Caki2 (cell line): ENCODE measurements at places on chromosomes 4 and X. TPM values are rescaled to one million over a fixed set of nuclear protein-coding genes. Genes with fewer than 3 reads are reported as not detected.

Gene NDST3
- 3.0 TPM in 1 of 2 replicates, not detected in the other for total RNA-seq

DNA sequence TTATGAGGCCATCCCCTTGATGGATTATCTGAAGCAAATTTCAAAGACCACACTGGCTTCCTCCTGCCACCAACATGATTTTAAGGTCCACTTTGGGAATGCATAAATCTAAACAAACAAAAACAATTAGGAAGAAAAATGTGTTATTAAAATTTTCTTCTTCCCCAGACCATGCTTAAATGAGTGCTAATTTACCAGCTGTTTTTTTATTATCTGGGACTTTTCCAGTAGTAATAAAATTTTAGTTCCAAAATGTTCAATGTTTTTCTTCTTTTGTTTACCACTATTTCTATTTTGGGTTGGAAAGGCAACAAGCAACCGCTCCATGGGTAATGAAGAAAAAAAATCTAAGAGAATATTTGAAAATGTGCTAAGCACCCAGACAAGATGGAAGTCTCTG lies 62.3 kb downstream of the POLR2B start:
- DNase-seq: no peak

GRCh38 chr4:143383005-143383574 lies 46.4 kb downstream of the GAB1 start:
- no peak for DNase-seq

GRCh38 chrX:48677516-48677915 lies 6.1 kb upstream of the WAS start:
- no peak for DNase-seq

- no peak for DNase-seq
Observed at GRCh38 chrX:149570668-149571067, 16.6 kb downstream of the MAGEA9B start.
